ENCODE measurements at places on chromosomes 3 and 15.
A peak's percentile ranks its signal among the peaks of the same experiment; 100 is the strongest.

DNA sequence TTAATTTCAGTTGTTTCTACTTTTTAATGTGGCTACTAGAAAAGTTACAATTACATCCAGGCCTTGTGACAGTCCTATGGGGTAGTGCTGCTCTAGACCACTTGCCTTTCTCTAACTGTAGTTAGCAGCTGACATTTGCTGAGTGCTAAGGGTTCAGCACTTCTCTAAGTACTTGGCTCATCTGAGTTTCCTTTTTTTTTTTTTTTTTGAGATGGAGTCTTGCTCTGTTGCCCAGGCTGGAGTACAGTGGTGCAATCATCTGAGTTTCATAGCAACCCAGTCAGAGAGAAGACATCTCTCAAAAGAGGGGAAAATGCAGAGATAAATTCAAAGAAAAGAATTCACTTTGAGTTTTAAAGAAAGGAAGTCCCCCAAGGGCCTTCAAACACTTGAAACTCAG lies 130.8 kb downstream of the MYLK start:
- no peak for DNase-seq

GRCh38 chr3:172569128-172570008 lies 46.1 kb upstream of the TNFSF10 start:
- no peak for DNase-seq

GRCh38 chr15:71109130-71109529 lies 6.1 kb upstream of the THSD4 start:
- DNase-seq = no peak

GRCh38 chr3:5110337-5110736 lies 11.8 kb upstream of the ARL8B start:
- DNase-seq = no peak

DNA sequence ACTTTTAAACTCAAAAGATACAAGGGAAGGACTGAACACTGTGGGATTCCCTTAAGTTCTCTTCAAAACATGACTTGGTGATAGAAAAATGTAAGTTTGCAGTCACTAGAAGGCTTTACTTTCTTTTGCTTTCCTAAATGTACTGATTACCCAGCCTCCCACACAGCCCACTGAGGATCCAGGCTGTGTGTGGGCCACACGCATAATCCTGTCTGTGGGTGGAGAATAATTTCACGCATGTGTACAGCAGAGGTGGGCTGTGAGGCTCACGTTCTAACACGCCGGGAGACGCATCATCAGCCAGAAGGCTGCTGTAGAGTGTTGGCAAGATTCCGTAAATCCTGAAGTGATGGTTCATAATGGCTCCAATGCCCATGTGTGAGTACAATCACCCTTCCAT lies 165.5 kb downstream of the CLSTN2 start:
- no peak for DNase-seq

GRCh38 chr15:63482874-63483323 lies 21.5 kb upstream of the USP3 start:
- no peak for DNase-seq

DNA sequence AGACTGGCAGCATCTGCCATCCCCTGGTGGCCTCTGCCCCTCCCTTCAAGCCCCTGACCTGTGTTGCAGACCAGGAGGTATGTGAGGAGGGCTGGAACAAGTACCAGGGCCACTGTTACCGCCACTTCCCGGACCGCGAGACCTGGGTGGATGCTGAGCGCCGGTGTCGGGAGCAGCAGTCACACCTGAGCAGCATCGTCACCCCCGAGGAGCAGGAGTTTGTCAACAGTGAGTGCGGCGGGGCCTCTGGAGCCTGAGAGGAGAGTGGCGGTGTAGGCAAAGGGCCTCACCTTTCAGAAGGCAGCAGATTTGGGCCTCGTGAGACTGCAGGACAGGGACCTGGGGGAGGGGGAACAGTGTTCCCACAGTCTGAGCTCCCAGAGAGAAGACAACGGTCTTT lies 24.0 kb downstream of the HAPLN3 start:
- DNase-seq = no peak

GRCh38 chr3:15505479-15506165 lies 15.9 kb downstream of the COLQ start:
- no peak for DNase-seq

DNA sequence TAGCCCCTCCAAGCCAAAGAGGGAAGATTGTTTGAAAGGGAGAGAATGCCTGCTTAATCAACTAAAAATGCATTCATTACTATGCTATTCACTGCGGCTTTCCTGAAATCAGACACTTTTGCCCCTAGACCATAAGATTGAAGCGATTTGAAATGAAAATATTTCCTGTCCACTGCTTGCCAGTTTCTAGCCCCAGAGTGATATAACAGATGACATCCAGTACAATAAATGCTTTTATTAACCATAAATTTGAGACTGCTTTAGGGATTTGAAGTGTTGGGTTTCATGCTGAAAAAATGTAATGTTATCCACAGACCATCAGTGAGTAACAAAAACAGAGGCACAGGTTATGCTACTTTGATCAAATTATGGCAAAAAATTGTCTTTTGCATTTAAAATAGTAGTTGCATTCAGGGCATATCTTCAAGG lies 14.1 kb downstream of the IL17RD start:
- no peak for DNase-seq

DNA sequence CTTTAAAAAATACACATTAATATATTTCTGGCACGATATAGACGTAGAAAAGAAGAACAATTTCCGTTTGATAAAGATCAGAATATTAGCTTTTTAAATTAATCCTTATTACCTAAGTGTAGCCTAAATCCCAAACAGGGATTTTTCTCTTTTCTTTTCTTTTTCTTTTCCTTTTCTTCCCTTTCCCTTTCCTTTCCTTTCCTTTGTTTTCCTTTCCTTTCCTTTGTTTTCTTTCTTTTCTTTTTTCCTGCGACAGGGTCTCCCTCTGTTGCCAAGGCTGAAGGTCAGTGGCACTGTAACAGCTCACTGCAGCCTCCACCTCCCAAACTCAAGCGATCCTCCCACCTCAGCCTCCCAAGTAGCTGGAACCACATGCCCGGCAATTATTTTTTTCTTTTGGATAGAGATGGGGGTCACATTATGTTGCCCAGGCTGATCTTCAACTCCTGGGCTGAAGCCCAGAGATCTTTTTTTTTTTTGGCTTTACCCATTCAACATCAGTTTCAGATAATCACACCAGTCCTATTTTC lies 1.8 kb upstream of the USF3 start:
- DNase-seq = no peak

DNA sequence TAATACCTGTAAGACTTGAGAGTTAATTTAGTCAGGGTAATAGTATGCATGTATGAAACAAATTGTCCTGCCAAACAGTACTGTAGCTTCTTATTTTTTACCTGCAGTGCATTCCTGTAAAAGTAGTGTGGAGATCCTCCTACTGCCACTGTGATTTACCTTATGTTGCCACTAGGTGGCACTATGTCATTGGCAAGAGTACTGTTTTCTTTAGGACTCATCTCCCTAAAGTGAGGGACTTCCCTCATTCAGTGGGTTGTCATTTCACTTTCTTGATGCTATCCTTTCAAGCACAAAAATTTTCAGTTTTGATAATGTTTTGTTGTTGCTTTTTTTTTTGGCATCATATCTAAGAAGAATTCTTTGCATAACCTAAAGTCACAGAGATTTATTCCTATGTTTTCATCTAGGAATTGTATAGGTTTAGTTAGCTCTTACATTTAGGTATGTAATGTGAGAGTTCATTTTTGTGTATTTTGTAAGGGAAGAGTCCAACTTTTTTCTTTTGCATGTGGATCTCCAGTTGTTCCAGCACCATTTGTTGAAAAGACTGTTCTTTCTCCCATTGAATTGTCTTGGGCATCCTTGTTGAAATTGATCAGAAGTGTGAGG lies 105.7 kb downstream of the AKAP13 start:
- peak; percentile 85 for DNase-seq

GRCh38 chr3:31934866-31935265 lies 46.2 kb downstream of the OSBPL10 start:
- no peak for DNase-seq

- no peak for DNase-seq
Observed at GRCh38 chr3:184553385-184553784, 8.2 kb upstream of the EPHB3 start.

GRCh38 chr3:14429237-14429636 lies 26.8 kb downstream of the SLC6A6 start:
- no peak for DNase-seq

DNA sequence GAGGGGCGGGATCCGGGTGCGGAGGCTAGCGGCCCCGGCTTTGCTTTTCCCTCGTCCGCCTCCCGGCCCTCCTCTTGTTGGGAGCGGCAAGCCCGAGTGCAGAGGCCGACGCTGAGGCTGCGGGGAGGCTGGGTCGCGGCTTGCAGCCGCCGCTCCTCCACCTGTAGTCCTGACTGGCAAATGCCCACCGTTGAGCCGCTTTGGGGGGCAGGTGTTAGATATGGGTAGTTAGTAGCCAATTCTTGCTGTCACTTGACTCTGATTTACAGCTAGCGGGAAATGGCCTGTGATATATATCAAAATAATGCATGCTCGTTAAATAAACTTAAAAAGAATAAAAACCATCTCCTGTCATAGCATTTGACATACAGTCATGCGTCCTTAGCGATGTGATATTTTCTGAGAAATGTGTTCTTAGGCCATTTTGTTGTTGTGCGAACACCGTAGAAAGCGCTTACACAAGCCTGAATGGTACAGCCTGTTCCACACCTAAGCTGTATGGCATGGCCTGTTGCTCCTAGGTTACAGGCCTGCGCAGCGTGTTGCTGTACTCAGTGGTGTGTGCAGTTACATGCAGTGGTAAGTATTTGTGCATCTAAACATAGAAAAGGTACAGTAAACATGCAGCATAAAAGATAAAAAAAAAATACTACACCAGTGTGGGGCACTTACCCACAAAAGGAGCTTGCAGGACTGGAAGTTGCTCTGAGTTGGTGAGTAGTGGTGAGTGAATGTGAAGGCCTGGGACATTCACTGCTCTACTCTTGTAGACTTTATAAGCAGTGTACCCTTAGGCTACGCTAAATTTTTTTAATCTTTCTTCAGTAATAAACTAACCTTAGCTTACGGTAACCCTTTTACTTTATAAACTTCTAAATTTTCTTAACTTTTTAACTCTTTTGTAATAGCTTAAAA lies 873 bp downstream of the CAPN7 start:
- DNase-seq = no peak

DNA sequence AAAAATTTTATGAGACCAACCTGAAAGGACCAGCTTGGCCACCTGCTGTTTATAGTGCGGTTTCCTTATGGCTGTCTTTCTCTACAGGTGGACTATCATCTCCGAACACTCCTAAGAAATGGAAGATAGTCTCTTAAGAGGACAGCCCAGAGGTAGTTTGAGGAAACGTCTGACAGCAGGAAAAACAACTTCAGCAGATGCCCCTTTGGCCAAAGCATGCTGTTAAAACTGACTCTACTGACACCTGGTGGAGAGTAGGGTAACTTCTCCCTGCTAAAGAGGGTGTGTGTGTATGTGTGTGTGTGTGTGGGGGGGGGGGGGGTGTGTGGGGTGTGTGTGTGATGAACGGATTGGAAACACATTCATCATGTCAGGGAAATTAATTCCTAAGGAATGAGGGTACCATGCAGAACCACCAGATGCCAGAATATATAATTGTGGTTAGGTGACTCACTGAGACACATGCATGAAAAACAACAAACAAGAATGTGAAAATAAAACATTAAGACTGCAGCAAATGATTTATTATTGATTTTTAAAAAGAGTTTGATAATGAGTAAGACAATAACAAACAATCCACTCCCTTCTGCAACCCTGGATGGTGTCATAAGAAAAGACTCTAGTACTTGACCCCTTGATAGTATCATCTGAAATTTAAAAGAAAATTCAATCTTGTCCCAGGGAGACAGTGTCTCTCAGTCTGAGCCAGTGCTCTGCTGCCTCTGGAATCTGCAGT lies 256.5 kb downstream of the THRB start:
- no peak for DNase-seq

DNA sequence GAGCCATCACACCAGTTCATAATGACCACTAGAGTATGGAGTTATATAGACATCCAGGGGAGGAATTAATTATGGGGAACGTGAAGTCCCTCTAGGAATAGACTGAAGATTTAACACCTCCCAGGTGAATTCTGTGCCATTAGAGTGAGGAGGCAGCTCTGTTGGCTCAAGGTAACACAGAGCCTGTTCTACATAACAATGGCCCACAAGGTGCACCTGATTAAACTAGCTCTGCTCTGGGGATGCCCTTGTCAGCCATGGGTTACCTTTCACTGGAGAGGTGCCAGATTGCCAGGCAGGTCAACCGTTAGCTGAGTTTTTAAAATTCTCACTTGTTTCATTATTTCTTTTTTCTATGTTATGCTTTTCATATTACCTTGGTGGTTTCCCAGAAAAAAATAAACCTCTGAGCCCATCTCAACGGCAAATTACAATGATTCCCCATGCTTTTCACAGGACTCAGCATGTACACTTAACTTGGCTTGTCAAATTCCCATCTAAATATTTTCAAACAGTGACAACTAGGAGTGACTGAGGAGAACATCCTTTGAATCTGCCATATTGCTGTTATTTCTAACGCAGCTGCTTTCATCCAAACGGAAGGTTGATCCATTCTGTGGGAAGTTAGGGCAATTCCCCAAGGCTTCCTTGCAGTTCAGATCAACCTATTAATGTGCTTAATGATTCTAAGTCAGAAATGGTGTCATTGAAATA lies 512.9 kb downstream of the MCTP2 start:
- DNase-seq = no peak

DNA sequence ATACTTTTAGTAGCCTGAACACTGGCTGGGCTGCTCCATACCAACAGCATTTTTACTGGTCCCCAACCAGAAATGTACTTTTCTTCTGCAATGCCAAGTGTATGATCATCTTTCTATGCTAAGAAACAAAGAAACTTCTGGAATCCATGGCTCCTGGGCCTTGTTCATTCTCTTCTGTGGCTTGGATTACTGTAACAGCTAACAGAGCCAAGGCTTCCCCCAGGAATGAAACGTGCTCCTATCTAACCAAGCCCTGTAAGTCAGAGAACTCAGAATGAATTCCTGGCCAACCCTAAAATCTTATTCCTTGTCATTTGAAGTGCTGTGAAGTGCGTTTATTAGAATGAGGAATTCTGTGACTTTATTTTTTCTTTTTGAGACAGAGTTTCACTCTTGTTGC lies 102.9 kb upstream of the RAD18 start:
- DNase-seq = no peak

DNA sequence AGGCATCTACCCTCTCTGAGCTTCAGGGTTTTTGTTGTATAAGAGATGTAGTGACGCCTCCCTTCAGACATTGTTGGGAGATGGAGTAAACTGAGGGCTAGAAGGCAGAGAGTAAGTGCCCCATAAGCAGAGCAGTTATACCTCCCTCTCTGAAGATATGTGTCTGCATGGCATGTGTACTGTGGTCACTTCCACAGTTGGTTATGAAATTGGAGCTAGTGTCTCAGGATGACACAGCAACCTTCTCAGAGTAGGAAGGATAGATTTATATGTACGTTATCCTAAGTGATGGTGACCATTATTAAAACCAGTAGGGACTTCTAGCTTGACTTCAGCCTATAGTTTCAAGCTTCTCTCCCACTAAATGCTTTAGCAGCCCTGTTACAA lies 17.9 kb downstream of the PXK start:
- DNase-seq = no peak

- DNase-seq = no peak
Observed at GRCh38 chr3:12522721-12523120, 22.6 kb downstream of the MKRN2OS start.
